ENCODE measurements at places on chromosomes 7 and 10.

DNA sequence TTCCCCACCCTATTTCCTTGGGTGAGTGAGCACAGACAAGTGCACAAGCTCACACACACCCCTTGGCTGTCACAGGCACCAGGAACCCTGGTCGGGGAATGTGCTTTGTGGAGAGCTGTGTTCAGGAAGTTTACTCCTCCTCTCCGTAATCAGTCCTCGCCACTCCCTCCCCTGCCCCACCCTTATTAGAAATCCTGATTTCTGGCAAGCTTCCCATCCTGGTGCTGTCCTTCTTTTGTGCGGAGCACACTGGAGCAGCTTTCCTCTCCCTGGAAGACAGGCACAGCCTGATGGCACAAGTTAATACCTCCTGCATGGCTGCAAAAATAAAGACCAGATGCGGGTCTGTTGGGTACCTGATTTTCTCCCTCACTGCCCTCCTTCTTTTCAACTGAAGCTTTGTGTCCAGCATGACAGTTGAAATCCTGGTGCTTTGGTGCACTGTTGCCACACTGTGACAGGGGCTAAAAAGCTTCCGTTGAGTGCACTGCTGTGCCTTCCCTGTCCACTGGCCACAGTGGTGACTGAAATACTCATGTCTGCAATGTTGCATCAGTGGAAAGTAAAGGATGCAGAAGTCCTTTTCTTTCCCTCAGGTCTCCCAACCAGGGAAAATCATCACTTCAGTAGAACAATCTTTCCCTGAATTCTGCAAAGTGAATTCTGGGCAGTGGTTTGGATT lies 55.0 kb downstream of the LRRC4 start:
- no peak for DNase-seq

GRCh38 chr10:103901299-103901698 lies 16.7 kb downstream of the STN1 start:
- DNase-seq: no peak

GRCh38 chr10:69504576-69505250 lies 53.4 kb downstream of the TSPAN15 start:
- DNase-seq: peak; percentile 23

DNA sequence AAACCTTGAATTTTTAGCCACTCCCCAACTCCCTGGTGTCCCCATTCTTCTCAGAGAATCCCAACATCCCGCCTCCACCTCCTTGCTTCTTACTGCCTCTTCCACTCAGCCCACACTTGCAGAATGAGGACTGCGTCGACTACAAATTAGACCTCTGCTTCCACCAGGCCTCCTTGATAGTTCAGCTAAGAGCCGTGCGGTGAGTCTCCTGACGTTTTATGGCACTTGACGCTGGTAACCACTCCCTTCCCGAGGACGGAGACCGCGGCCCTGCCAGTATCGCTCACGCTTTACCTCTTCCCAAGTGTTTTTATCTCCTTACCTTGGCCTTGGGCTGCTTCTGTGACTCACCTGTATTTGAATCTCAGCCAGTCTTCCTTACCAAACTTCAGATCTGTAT lies 31.1 kb downstream of the RBM17 start:
- no peak for DNase-seq

- DNase-seq: no peak
These were observed 13.5 kb downstream of the AQP1 start for GRCh38 chr7:30925117-30925516.

DNA sequence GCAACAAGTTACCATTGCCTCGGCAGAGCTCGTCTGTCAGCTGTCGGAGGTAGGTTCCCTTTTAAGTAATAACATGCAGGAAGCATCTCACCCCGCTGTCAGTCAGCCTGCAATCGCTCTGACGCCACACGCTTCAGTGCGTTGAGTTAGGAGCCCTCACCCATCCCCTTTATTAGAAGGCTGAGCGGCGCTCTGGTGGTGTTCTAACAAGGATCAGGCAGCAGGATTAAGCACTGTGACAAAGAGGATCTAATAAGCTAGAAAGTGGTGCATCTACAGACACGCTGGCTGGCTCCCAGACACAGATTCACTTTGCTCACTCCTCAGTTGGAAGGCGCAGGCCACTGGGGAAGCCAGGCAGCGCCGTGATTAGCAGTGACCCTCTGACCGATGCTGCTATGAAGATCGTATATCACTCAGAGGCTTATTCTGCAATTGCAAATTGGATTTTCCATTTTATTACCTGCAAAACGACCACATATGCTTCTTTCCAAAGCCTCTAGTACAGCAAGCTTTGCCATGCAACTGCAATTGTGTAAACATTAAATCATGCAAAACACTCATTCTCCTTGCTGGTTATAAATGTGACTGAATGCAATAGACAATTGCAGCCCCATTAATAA lies 117.7 kb downstream of the RSU1 start:
- no peak for DNase-seq
